ENCODE measurements at places on chromosomes 2 and 18. TPM values are rescaled to one million over a fixed set of nuclear protein-coding genes. Genes with fewer than 3 reads are reported as not detected.

DNA sequence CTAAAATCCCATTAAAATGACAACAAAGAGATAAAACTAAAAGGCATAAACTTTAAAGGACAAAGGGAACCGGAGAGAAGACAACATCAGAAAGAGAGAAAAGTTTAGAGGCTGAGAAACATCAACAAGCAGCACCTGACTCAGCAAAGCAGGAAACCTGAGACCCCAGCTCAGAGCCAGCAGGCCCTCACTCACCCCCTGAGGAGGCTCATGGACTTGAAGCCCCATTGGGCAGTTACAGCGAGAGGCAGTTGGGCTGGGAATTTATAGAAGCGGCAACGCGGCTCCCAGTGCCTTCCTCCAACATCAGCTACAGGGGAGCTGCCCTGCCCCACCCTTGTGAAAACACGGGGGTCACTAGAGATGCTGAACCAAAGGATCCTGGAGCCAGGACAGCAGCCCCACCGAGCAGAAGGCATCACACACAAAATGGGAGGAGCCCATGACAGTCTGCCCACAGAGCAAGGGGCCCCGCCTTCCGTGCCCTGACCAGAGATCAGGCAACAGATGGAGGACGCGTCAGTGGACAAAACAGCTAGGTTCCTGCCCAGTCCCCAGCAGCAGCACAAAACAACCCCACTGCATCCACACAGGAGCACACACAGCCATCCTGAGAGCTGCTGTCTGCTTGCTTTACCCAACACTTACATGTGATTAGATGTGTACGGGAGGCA is 52.7 kb downstream of the CMPK2 start:
- no peak for DNase-seq
- H3K27me3 ChIP-seq: no peaks in the 10 kb centered on the region
- no peaks in the 10 kb centered on the region for H3K4me1 ChIP-seq
- H3K27ac ChIP-seq: no peak overlapping the region
- no peaks in the 10 kb centered on the region for H3K36me3 ChIP-seq

Gene PSMA8
- total RNA-seq: not detected

Gene PIK3C3
- 42.5 TPM for total RNA-seq

GRCh38 chr2:71941726-71942525 is 205.7 kb downstream of the CYP26B1 start:
- no peaks in the 10 kb centered on the region for H3K27me3 ChIP-seq
- no peak overlapping the region for H3K27ac ChIP-seq

DNA sequence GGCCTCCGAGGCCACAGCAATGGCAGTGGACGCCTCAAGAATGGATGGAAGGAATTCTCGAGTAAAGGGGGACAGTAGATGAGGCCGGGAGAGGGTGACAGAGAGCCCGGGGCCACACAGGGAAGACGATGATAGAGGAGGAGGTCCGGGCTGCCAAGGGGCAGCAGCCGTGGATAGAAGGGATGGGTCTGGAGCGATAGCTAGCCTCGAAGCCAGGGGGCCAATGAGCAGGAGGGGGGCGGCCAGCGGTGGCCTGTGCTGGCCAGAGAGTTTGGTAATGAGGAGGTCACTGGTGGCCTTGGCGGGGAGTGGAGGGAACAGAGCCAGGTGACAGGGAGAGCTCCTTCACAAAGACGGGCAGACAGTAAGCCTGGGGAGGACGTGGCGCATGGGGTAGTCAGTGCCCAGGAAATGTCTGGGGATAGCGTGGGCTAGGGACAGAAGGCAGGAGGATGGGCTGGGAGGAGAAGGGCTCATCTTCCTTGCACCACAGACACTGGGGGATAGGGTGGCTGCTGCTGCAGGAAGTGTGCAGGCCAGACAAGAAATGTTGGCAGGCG is 87.8 kb upstream of the ASB18 start:
- no peaks in the 10 kb centered on the region for H3K4me1 ChIP-seq
- H3K27me3 ChIP-seq: no peaks in the 10 kb centered on the region
- no peak for DNase-seq
- no peak overlapping the region for H3K4me3 ChIP-seq
- H3K36me3 ChIP-seq: no peaks in the 10 kb centered on the region

GRCh38 chr2:23299476-23300195 is 85.3 kb upstream of the KLHL29 start:
- no peak for DNase-seq
- no peak overlapping the region for H3K4me3 ChIP-seq
- no peaks in the 10 kb centered on the region for H3K4me1 ChIP-seq
- no peaks in the 10 kb centered on the region for H3K27me3 ChIP-seq

DNA sequence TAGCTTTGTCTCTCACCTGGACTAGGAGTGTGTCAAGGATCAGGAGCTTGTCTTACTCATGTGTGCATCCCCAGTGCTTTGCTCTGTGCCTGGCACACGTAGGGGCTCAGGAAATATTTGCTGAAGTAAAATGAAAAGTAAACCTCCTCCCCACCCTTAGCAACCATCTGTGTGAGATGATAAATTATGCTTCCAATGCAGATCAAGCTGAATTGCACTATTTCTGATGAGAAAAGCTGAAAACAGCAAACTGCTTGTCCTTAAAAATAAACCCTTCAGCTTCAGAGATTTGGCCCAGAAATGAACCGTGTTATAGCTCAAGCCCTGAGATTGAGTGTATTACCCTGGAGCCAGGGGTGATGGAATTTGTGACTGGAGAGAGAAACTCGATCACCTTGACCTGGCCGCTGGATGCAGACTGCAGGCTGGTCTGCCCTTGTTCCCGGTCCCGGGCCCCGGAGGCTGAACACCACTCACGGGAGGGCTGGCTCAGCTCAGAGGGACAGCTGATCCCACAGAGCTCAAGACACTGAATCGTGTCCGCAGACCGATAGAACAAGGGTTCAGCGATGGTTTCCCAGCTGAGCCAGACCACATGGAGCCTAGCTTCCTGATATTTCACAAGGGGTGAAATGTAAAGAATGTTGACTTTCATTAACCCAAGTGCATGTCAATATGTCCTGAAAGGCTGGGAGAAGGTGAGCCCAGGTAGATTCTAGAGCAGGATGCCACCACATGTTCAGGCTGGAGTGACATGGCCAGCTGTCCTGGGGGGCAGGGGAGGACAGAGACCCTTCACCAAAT is 50.5 kb downstream of the DDX1 start:
- H3K27ac ChIP-seq: no peak overlapping the region
- H3K4me1 ChIP-seq: peaks cover 16% of the 10 kb centered on the region
- no peak for DNase-seq
- no peaks in the 10 kb centered on the region for H3K36me3 ChIP-seq

DNA sequence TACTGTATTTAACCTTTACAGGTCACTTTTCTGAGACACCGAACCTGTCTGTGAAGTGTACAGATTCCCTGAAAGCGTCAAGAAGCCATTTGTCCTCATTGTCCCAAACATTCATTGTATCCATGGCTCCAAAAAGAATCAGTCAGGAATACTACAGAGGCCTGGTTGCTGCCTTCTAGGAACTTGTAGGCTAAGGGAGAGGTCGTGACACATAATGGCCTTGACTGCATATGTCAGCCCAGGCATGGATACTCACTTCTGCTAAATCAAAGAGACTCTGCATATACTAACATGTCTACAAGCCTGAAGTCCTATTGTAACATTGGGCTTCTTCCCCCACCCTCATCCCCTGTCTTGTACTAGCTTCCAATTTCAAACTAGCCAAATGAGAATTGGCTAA is 40.2 kb downstream of the ONECUT2 start:
- no peak overlapping the region for H3K27ac ChIP-seq
- peaks cover 5% of the 10 kb centered on the region for H3K27me3 ChIP-seq
- no peak for DNase-seq
- no peaks in the 10 kb centered on the region for H3K4me1 ChIP-seq
- H3K36me3 ChIP-seq: no peaks in the 10 kb centered on the region
- no peak overlapping the region for H3K4me3 ChIP-seq

- H3K36me3 ChIP-seq: no peaks in the 10 kb centered on the region
- H3K27ac ChIP-seq: no peak overlapping the region
- no peaks in the 10 kb centered on the region for H3K27me3 ChIP-seq
Measured at GRCh38 chr2:144849612-144850011, 329.7 kb upstream of the ZEB2 start.

All from sigmoid colon (tissue), 7 donors.